ENCODE measurements at places on chromosomes 1 and 21.

GRCh38 chr1:167083066-167083665, 7.0 kb downstream of the GPA33 start:
- no peak for DNase-seq

DNA sequence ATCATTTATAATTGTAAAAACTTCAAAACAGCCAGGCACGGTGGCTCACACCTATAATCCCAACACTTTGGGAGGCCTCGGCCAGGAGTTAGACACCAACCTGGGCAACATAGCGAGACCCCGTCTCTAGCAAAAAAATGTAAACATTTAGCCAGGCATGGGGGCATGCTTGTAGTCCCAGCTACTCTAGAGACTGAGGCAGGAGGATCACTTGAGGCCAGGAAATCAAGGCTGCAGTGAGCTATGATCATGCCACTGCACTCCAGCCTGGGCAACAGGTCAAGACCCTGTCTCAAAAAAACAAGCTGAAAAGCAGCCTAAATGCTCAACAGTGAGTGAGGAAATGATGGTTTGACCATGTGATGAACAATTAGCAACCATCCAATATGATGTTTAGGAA, 7.3 kb downstream of the C1orf167 start:
- DNase-seq, result no peak

DNA sequence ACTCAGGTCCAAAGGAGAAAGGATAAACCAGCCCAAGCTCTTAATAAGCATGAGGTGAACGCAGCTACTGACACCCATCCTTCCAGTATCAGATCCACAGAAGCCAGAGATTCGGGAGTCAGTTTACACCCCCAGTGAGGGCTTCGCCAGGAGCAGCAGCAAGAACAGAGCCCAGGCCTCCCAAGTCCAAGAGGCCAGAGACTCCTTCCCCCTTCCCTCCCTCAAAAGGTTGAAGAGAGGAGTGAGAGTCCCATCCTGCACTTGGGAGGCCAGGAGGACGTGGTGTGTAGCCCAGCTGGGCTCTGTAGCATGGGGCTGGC, 72.8 kb downstream of the MRPL37 start:
- no peak for DNase-seq

- DNase-seq, result no peak
These were observed 6.4 kb upstream of the GBP5 start for GRCh38 chr1:89279011-89279466.

DNA sequence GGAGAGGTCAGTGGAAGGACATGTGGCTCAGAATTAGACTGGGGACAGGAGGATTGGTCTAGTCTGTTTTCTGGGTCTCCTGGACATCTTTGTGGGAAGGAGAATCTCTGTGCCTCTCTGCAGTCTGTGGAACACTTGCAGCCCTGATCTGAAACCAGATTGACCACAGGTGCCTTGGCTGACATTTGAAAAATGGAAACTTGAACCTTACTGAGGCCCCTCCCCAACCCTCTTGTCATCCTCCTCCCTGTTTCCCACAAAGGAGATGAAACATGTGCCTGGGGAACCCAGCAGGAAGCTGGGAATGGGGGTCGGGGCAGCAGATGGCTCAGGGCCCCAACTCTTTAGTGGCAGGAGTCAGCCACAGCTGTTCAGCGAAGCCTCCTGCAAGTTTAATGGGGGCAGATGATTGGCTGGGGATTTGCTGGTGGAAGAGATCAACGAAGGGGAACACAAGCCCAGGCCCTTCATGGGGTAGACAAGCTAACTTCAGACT, 18.1 kb downstream of the VASH2 start:
- DNase-seq, result no peak

DNA sequence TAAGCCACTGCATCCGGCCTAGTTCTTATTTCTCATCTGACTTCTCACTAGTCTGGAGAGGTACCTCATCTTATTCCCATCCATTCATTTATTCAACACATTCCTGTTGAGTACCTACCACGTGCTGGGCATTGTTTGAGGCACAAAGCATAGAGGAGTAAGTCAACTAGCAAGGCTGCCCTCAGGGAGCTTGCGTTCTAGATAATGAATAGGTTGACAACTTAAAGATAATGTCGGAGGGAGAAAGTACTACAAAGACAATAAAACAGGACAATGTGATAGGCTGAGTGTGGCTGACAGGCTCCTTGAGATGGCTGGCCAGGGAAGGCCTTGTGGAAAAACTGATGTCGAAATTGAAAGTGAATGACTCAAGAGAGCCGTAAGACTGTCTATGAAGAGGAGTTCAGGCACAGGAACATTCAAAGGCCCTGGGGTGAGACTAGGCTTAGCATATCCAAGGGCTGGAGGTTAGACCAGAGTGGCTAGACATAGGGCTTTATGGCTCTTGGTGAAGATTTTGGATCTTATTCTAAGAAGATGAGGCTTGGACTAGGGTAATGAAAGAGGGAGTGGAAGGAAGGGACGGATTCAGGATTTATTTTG, 18.3 kb downstream of the SPATA21 start:
- DNase-seq, result no peak

DNA sequence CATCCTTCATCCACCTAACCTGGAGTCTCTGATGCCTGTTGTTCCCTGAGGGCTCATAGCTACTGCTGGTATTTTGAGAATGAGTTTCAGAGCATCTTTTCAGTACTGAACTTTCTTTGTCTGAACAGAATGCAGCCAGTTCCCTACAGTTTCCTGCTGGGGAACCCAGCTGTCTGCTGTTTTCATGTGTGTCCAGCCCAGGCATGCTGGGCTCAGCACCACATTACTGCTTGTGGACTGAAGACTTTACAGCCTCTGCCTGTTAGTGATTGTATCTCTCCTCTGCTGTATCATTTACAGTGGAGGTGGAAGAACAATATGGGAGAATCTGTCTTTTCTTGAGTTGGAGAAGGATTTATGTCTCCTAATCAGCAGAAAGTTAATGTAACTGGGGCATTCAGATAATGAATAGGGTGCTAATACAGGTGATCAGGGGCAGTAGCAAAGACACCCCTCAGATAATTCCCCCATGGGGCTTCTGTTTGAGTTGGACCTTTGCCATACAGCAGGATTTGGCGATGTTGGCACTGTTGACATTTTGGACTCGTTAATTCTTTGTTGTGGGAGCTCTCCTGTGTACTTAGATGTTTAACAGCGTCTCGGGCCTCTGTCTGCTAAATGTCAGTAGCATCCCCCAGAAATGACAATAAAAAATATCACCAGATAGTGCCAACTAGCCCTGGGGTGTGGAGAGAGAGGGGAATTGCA, 207.7 kb downstream of the HHAT start:
- no peak for DNase-seq
